ENCODE measurements at places on chromosomes 5 and 9.

- no peak for DNase-seq
Observed at GRCh38 chr5:23840083-23840482, 332.7 kb downstream of the PRDM9 start.

DNA sequence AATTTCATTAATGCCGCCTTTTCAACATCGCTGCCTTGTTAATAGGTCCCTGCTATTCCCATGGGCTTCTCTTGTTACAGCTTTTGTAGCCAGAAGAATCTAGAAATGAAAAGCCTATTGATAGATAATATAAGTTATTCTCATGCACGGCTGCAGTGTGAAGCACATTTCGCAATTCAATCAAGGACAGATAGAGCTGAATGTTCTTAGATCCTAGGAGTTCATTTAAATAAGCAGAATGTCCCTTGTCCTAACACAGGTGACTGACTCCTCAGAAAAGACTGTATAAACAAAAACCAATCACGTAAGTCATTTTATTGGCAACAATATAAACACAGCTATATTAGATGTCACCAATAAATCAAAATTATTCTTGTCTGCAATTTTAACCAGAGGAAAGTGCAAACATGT, 9.4 kb downstream of the GLIS3 start:
- no peak for DNase-seq

DNA sequence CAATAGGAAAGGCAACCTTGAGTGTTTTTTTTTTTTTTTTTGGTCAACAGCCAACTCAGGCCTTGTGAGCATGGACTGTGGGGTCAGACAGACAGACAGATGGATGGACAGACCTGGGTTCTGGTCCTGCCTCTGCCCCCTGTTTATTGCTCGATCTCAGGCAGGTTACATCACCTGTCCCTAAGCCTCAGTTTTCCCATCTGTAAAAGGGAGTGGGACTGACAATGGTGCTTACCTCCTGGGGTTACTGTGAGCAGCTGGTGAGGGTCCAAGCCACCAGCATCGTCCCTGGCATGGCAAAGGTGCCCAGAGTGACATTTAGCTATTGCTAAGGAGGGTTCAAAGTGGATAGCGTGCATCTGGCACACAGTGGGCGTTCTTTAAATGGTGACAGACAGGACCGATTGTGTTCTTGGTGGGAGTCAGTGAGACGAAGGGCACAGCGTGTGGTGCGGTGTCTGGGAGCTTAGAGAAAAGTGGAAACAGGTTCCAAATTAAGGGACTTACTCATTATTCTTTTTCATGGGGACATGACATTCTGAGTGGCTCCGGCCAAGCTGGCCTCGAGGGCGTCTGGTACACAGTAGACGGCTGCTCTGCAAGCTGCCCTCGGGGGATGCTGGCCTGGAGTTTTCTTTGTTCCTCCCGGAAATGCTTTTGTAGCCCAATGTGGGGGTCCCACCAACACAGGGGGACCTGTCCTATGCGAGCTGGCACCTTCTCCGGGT, 72.1 kb downstream of the COL27A1 start:
- no peak for DNase-seq

GRCh38 chr9:35054871-35055644, 17.4 kb downstream of the VCP start:
- DNase-seq = no peak

DNA sequence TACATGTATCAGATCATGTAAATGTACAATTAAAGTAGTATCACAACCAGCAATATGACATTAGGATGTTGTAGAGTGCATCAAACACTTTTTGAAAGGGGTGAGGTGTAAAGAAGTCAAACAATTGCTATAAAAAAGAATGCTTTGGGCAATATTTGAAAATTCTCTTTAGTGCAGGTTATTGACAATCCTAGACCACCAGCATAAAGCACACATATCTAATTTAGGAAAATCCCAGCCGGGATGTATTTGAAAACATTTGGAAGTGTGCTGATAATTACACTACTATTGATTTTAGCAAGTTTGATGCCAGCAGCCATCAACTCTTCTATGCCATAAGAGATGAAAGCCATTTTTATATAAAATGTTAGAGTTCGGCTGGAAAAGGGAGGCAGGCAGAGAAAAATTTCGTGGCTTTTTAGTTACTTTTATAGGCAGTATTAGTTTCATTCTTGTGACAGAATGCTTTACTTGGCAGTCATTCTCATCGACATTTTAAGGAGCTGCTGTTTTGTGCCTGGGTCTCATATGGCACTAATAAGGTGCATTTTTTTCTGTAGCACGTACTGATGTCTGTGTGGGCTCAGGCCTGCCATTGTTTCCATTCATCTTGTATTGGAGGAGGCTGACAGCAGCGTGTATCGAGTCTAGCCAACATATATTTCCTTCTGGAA, 285.7 kb downstream of the AOPEP start:
- DNase-seq = no peak

- DNase-seq = no peak
Observed at GRCh38 chr5:169723103-169723831, 86.2 kb downstream of the DOCK2 start.

DNA sequence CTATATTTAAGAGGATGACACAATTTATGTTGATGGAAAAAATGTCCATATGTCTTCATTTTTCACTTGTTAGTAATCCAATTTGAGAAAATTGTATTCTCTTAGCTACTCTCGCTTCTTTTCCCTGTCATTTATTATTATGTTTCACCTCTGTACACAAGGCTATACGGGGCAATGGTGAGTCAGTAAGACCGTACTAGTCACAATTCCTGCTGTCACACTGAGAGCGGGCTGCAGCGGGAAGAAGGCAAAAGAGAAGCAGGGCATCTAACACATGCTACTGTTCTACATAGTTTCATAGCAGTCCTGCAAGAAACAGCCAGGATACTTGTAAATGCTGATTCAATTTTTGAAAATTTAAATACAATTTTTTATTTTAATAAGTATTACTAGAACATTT, 23.3 kb upstream of the PRDM9 start:
- no peak for DNase-seq

GRCh38 chr5:5738797-5739489, 316.5 kb downstream of the ICE1 start:
- no peak for DNase-seq
